AG20443 (cell line): ENCODE measurements at places on chromosomes 3 and 15.

- peak; percentile 36 for DNase-seq
Observed at GRCh38 chr3:28924744-28925360, 356.0 kb upstream of the RBMS3 start.

GRCh38 chr3:37989821-37990480, 635 bp upstream of the VILL start:
- DNase-seq = no peak

GRCh38 chr15:27183201-27183600, 212.2 kb downstream of the GABRG3 start:
- no peak for DNase-seq

DNA sequence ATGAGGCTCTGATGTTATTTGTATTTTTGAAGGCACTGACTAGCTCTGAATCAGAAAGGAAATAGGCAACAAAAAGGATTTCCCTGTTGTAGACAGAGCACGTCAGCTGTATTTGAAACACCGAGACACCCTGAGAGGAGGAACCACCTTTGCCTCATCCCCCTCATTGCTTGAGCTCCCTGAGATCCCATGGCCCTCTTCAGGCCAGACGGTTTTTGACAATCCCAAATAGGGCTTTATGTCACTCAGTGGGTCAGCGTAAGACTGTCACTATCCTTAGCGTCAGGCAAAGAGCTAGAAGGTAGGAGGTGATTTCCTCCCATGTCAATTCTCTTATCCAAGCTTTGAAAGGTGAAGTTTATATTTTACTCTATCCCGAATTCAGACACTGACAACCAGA, 254.3 kb downstream of the ZNF621 start:
- no peak for DNase-seq

- no peak for DNase-seq
Observed at GRCh38 chr3:25380222-25380739, 47.8 kb upstream of the RARB start.

- DNase-seq = no peak
Observed at GRCh38 chr3:162538906-162539305, 1042.3 kb downstream of the OTOL1 start.

GRCh38 chr3:159239059-159239458, 437.2 kb downstream of the MFSD1 start:
- DNase-seq = no peak

DNA sequence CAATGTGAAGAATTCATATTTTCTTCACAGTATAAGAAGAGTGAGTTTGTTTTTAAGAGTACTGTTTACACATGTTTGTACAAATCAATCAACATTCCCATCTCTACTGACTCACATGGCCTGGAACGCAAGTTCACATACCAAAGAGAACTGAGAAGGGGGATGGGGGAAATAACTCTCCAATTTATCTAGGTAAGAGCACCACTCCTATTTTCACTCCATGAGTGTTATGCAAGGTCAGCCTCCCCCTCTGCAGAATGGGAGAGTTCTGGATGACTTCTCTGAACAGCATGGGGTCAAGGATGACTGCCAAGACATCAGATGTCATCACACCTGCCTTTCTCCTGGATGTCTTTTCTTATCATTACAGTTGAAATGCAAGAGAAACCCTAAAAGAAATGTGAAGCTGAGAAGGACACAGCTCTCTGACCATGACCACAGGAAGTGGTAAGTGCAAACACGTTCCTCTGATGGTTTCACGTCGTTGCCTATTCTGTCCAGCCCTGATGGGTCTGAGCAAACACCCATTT, 95.2 kb downstream of the SEMA6D start:
- DNase-seq = no peak

- DNase-seq = peak; percentile 64
Observed at GRCh38 chr3:37492977-37493471, 318.6 kb upstream of the LRRFIP2 start.

DNA sequence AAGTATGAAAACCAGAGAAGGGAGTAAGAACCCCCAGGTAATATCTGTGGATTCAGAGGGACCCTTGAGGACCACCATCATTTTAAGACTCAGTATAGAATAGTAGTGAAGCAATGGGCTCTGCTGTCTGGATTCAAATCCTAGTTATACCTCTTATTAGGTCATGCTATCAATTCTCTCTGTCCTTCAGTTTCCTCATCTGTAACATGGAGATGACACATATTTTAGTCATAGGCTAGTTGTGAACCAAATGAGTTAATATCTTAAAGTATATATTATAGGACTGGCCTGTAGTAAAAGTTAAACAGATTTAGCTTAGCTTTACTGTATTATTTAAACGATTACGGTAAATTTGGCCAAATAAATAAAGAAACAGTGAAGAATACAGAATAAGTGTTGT, 177.3 kb upstream of the GOLIM4 start:
- no peak for DNase-seq

- DNase-seq = peak; percentile 60
Observed at GRCh38 chr3:24683633-24684384, 189.2 kb upstream of the THRB start.
